ENCODE measurements at places on chromosomes 4 and X.

DNA sequence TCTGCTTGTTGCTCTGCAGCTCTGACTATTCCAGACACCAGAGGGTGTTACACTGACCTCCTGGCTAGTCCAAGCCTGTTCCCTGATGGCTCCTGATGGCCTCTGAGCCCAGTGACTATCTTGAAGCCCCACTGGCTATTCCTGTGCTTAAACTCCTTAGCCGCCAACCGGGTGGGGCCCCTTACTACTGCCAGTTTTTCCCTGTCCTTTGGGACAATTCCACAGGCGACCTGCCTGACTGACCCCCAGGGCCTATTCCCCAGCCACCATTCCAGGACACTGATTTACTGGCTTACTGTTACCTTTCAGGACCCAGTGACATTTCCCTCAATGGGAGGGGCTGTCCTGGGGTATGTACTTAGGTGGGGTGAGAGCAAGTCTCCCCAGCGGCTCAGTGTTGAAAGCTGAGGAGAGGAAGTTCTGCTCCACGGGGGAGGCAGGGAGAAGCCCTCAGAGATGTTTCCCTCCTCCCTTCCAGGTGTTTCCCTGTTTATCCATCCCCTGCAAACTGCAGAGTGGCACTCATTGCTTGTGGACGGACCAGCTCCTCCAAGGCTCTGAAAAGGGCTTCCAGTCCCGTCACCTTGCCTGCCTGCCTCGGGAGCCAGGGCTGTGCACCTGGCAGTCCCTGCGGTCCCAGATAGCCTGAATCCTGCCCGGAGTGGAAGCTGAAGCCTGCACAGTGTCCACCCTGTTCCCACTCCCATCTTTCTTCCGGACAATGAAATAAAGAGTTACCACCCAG lies 4.0 kb downstream of the TIMP1 start:
- no peak for DNase-seq

DNA sequence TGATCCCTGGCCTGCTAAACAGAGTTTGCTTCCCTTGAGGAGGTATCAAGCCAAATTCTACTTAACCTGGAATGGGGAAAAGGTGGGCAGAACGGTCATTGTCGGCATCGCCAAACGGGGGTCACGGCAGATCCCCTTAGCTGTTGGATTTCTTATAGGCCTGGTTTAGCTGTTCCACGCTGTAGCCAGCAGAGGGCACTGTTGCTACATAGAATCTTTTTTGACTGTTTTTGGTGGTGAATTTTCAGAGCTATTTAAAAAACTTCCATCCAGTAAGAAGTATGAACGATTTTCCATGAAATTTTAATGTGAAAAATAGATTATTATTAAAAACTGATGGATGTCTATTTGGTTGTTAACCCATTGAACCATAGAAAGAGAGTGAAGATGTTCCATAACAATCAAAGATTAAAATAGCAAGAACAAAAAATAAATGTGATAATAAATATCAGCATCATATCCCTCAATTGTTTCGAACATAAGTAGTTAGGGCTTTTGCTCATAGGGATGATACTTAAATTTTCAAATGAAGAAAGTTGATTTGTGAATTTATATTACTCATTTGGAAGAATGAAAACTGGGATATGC lies 56.6 kb downstream of the LINC00632 start:
- DNase-seq, result peak; percentile 46

- DNase-seq, result no peak
Measured at GRCh38 chrX:149831473-149831872, 49.5 kb upstream of the MAGEA8 start.

GRCh38 chrX:42070866-42071265 lies 147.5 kb upstream of the CASK start:
- no peak for DNase-seq

- no peak for DNase-seq
Measured at GRCh38 chr4:14348506-14348905, 653.8 kb upstream of the CPEB2 start.

DNA sequence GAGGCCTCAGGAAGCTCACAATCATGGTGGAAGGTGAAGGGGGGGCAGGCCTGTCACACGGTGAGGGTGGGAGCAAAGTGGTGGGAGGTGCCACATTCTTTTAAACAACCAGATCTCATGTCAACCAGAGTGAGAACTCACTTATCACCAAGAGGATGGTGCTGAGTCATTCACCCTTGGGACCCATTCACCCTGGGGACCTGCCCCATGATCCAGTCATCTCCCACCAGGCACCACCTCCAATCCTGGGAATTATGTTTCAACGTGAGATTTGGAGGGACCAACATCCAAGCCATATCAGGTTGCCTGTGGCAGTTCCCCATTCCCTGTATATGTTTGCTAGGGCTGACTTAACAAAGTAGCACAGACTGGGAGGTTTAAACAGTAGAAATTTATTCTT lies 318.4 kb upstream of the CLNK start:
- no peak for DNase-seq

DNA sequence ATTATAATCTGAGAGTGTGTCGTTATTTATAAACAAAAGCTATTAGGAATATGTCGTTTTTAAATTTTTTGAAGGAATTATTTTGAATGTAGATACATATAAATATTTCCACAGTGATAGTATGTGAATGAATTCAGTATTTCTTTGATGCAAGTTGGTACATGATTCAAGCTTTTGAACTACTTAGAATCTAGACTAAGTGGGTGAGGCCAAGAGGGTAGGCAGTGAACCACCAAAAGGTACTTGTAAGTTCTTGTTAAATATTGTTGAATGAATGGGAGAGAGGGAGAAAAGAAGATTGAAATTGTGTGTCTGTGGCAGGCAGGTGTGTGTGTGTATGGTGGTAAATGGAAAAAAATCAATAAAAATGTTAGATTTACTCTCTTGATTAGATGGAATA lies 69.6 kb downstream of the ARFIP1 start:
- DNase-seq, result no peak

GRCh38 chr4:138868562-138868961 lies 147.0 kb upstream of the NOCT start:
- DNase-seq, result no peak

DNA sequence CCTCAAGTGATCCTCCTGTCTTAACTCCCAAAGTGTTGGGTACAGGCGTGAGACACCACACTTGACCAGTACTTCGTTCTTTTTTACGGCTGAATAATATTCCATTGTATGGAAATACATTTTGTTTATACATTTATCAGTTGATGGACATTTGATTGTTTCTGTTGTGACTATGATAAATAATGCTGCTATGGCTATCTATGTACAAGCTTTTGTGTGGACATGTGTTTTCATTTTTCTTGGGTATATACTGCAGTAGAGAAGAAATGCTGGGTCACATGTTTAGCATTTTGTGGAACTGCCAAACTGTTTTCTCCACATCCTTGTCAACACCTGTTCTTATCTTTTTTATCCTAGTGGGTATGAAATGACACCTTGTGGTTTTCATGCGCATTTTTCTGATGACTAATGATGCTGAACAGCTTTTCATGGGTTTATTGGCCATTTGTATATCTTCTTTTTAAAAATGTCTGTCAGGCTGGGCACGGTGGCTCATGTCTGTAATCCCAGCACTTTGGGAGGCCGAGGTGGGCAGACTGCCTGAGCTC lies 37.3 kb downstream of the SAT1 start:
- DNase-seq, result no peak

DNA sequence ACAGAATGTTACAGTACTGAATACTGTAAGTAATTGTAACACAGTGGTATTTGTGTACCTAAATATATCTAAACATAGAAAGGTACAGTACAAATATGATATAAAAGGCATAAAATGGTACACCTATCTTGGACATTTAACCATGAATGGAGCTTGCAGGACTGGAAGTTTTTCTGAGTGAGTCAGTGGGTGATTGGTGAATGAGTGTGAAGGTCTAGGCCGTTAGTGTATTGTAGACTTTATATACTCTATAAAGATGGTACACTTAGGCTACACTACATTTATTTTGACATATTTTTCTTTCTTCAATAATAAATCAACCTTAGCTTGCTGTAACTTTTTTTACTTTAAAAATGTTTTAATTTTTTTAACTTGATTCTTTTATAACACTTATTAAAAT lies 422.5 kb upstream of the FSTL5 start:
- no peak for DNase-seq

- DNase-seq, result no peak
Measured at GRCh38 chrX:19627533-19627932, 112.2 kb upstream of the MAP3K15 start.

DNA sequence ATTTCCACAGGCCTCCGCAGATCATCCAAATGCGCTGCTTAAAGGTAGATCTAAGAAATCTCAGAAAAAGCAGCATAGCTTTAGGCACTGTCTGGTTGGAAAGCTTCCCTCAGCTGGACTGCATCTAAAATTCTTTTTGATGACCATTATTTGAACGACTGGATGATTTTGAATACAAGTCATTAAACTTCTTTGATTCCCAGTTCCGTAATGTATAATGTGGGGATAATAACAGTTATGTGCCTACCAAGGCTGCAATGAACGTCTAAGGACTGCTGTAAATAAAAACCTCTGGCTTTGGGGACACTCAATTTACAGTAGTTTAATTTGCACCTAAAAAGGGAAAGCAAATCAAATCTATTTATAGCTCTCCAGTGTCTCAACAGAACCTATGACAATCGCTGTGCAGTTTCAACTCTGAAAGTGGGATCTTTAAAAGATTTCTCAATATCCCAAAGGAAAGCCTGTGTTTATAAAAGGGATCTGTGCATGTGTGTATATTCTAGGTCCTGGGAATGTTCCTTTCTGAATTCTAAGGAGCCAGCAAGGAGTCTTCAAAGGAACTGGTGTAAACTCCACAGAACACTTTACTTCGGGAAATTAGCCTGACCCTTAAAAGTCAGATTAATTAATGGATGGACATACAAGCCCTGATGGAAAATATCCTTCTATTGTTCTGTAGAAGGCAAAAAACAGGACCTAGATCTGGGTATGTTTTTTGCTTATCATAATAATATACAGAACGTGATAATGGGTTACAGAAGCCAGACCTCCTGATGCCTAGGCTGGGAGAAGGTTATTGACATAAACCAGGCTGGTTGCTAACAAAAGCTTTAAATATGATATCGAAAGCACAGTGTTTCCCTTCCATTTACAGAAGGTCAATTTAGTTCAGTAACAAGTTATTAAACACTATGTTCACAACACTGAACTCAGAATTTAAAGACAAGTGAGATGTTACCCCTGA lies 53.4 kb downstream of the AFAP1 start:
- no peak for DNase-seq

DNA sequence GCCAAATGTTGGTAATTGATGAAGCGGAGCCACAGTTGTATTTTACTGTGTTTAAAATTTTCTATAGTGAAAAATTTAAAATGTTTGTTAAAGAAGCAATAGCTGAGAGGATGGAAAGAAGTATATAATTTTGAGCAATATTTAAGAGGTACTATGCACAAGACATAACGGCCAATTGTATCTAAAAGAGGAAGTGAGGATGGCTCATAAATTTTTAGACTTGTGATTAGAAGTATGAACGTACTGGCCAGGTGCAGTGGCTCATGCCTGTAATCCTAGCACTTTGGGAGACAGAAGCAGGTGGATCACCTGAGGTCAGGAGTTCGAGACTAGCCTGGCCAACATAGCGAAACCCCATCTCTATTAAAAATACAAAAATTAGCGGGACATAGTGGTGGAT lies 12.7 kb upstream of the HHIP start:
- no peak for DNase-seq

GRCh38 chr4:82710197-82710929 lies 88.2 kb downstream of the SCD5 start:
- DNase-seq, result no peak

DNA sequence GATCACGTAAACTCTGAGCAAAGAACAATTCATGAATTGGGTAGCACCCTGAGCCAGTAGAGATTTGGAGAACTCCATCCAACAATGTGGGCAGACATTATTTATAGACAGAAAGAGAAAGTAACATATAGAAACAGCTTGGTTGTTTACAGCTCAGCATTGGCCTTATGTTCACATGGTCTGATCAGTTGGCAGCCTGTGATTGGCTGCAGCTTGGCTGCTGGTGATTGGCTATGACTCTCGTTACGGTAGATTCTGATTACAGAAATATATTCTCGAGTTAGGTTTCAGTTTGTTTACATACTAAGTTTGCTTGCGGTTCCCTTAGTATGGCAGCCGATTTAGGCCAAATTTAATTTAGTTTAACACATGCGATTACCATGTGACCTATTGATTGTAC lies 663.4 kb downstream of the RAPGEF2 start:
- no peak for DNase-seq

DNA sequence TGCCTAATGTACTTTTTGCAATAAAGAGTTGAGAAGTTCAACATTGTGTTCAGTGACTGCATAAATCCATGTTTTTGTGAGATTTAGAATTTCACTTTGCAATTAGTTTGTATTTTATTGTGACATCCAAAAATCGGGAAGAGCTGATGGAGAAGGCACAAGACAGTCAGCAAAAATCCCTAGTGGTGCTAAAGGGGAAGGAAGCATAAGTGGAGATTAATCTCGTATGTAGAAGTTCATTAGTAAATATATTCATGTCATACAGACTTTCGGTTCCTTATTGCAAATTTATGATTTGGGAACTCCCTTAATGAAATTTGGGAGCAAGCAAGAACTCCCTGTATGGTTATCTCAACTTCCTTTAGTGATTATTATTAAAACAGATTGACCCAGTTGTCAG lies 57.8 kb upstream of the SLC39A8 start:
- no peak for DNase-seq

GRCh38 chrX:10612215-10612614 lies 8.2 kb downstream of the MID1 start:
- DNase-seq, result no peak

DNA sequence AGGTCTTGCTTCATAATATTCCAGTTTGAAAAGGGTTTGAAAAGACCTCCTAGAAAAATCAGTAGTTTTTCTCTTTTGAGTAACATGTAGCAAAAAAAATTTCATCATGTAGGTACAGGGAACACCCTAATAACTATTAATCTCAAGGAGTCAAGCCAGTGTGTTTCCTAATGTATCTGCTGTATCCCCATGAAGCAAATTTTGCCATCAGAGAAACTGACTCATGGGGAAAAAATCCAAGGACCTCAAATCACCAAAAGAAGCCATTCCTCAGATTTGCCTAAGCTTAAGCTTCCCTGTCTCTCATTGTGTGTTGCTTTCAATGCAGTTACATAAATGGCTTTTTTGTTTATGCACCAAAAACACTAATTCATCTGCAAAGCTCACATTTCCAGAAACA lies 29.7 kb downstream of the F9 start:
- DNase-seq, result no peak

GRCh38 chr4:94228493-94229216 lies 21.0 kb downstream of the SMARCAD1 start:
- no peak for DNase-seq

- DNase-seq, result no peak
Measured at GRCh38 chr4:136918772-136919171, 613.5 kb downstream of the PCDH18 start.
